Stimulated activated CD8-positive, alpha-beta memory T cell treated with anti-CD3 and anti-CD28 coated beads, Interleukin-15, amount 100 ng/mL, for 48 hours (primary cell): ENCODE measurements at places on chromosomes 2 and 18.
A peak's percentile ranks its signal among the peaks of the same experiment; 100 is the strongest.

GRCh38 chr18:370751-371608 is 103.1 kb upstream of the THOC1 start:
- DNase-seq: no peak

- no peak for DNase-seq
Measured at GRCh38 chr2:45089554-45090261, 80.5 kb upstream of the SIX2 start.

- DNase-seq: no peak
Measured at GRCh38 chr2:21412944-21413443, 289.2 kb downstream of the TDRD15 start.

GRCh38 chr2:30649278-30649677 is 158.0 kb downstream of the CAPN13 start:
- no peak for DNase-seq

- DNase-seq: no peak
Measured at GRCh38 chr18:34222307-34223163, 2.2 kb downstream of the NOL4 start.

DNA sequence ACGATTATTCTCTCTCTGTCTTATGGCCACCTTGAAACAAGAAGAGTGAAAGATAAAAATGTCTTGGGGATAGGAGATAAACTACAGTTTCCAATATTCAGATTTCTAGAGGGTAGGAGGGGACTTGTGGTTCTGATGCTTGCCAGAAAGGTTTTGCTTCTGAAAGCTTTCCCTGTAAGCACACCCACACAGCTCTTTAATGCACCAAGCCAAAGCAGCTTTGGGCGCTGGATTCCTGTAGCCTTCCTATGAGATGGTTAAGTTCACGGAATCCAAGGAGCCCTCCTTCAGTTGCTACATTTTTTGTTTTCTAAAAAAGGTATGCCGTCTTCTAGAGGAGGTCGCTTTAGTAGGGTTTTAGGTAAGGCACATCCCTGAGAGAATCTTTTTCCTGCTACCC is 4.9 kb downstream of the LRRTM1 start:
- no peak for DNase-seq

GRCh38 chr18:73829146-73829545 is 318.5 kb downstream of the FBXO15 start:
- DNase-seq: no peak

GRCh38 chr2:152028182-152028862 is 70.5 kb downstream of the CACNB4 start:
- DNase-seq: no peak

DNA sequence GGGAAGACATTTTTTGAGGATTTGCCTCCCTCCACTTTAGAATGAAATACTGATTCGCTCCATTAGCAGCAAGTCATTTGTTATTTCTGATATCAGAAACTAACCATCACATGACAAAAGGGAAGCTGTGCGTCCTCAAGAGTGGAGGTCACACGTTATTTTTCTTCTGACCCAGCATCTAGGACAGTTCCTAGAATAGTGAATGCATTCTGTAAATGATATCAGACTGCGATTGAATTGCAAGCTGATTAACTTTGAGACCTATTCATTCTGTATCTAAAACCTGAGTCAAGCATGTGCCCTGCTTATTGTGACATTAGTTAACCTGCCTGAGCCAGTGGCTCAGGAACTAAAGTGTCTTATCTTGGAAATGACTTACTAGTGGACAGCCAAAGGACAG is 10.1 kb downstream of the DAPL1 start:
- no peak for DNase-seq

- no peak for DNase-seq
Measured at GRCh38 chr2:95271381-95271971, 2.8 kb upstream of the PROM2 start.

- DNase-seq: no peak
Measured at GRCh38 chr2:196750291-196750923, 49.1 kb downstream of the GTF3C3 start.

GRCh38 chr2:47237375-47238334 is 82.5 kb upstream of the STPG4 start:
- no peak for DNase-seq

- no peak for DNase-seq
Measured at GRCh38 chr2:240876035-240876474, 7.4 kb downstream of the AGXT start.

DNA sequence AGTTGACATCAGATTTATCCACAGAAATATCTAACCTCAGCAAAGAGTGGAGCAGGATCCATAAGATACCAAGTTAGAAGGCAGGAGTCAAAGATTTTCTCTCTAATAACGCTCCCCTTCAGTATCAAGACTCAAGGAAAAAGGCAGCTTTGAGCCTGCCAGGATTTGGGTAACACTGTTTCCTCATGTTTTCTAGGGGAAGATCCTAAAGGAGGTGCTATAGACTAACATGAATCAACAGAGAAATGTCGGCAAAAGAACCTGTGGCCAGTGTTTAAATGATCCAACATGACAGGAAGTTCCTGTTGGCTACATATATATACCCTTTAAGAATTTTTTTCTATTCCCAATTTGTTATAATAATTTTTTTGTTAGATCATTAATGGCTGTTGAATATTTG is 402.3 kb downstream of the TGIF1 start:
- no peak for DNase-seq

DNA sequence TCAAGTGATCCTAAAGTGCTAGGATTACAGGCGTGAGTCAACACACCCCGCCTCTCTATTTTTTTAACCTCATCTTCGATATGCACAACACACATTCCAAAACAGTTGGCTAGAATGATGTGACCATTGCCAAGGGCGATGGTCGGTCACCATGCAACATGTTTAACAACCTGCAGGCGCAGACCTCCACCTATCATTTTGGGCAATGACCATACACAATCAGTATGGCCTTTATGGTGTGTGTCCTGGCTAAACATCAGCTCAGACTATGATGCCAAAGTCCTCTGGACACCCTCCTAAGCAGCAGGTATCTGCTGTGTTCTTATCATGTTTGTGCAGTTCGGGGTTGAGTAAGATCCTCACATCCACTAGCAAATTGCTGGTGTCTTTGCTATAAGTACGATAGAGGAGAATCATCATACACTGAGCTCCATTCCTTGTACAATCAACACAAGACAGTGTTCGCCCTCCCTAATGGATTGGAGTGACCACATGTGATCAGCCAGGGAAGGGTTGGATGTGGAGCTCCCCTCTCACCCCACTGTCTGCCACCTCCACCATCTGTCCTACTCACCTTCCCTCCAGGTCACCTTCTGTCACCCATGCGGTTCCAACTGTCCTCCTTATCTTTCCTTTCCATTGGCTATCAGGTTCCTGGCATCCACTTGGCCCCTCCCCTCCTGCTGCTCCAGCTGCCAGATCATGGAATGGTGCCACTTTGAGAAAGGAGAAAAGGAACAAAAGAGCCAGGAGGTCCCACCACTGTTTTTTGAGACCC is 7.9 kb upstream of the RNF152 start:
- DNase-seq: no peak

- no peak for DNase-seq
Measured at GRCh38 chr2:10316860-10317259, 14.2 kb downstream of the HPCAL1 start.

DNA sequence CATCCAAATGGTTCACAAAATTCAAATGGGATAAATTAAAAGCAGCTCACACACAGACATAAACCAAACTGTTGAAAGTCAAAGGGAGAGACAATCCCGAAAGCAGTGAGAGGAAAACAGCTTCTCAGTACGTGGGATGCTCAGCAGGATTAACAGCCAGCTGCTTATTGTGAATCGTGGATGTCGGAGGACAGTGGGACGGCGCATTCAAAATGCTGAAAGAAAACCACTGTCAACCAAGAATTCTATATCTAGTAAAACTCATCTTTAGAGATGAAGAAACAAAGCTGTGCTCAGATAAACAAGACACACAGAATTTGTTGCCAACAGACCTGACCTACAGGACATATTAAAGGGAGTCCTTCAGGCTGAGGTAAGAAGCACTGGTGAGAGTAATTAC is 102.9 kb downstream of the NFATC1 start:
- DNase-seq: no peak

DNA sequence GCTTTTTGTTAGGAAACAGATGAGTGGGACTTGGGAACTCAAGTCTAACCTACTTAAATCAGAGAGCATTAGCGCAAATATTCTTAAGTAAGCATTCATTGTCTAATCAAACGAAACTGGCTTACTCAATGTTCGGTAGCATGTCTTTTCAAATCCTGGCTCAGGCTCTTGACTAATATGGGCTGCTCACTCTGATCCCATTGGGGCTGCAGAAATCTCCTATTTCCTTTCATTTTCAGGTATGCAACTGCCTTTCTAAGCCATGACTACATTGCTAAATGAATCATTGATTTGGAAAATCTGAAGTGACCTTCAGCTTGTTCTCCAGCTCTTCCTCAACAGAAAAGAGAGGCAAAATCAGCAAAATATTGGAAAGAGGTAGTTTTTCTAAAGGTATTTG is 2084.4 kb upstream of the PIK3C3 start:
- no peak for DNase-seq

DNA sequence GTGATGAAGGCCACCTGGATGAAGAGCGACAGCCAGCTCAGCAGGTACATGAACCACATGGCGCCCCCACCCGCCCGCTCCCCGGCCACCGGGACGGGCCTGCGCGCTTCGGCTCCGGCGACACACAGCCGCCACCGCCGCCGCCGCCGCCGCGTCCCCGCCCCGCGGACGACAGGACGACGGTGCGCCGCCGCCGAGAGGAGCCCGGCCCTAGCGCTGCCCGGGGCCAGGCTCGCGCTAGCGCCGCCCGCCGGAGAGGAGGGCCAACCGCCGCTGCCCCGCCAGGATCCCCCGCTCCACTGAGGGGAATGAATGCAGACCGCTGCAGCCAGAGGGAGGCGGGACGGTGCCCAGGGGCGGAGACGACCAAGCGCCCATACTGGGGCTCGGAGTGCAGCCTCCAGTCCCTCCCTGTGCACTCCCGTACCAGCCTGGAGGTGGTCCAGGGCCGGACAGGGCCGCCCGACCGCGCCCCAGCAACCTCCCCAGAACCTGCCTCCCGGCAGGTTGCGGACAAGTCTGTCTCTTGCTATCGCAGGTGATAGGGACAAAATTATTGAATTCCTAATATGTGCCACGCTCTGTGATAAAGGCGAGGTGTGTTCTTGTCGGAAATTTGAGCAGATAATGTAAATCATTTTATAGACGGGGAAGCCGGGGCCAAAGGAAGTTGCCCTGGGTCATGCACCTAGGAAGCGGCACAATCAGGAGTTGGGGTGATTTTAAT is at the start of gene TEX261:
TSS of gene TEX261 (minus strand) at position 175 of the 727 bp plus-strand sequence. CDS start at position 59, 116 bp downstream.
- peak; percentile 90 for DNase-seq

GRCh38 chr18:62881509-62882016 is 166.2 kb downstream of the PHLPP1 start:
- no peak for DNase-seq

DNA sequence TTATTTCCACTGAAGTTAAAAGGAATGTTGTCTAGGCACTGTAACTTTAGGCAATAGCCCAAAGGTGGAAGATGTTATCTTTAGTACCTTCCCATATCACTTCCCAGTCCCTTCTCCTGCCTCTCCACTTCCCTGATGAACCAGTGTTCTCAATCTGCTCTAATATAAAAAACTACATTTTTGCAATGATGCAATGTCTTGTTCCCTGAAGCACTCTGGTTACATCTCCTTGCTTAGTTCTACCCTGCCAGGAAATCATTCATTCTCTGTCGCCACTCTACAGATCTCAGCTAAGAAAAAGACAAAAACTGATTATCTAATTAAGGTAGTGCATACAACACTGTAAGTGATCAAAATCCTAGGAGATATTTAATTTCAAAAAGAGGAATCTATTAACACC is 71.3 kb downstream of the BAZ2B start:
- no peak for DNase-seq

- DNase-seq: no peak
Measured at GRCh38 chr2:151872463-151872862, 44.2 kb upstream of the ARL5A start.

GRCh38 chr2:27993402-27993787 is 102.9 kb downstream of the BABAM2 start:
- no peak for DNase-seq

- no peak for DNase-seq
Measured at GRCh38 chr2:171615069-171615468, 72.2 kb upstream of the DYNC1I2 start.

DNA sequence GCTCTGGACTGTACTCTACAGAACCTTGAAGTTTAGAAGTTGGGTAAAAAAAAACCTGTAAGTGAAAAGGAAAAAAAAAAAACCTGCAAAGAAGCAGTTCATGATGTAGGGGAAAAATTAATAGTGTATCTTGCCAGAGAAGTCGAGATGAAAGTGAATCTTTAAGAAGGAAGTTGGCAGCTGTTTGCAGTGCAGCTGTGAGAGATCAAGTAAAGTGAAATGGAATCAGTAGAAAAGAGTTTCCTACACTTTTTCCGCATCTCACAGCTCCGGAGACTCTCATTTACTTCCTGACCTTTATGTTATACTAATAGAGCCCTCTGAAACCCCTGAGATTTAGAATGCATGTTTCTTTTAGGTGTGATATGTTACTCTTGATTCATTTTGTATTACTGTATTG is 19.2 kb downstream of the RNMT start:
- no peak for DNase-seq
